Activated CD8-positive, alpha-beta memory T cell treated with anti-CD3 and anti-CD28 coated beads, Interleukin-2, amount 10 ng/mL, durations not matched to agents 7 days and 5 days (primary cell): ENCODE measurements at places on chromosomes 6 and 20. TPM values are rescaled to one million over a fixed set of nuclear protein-coding genes. Genes with fewer than 3 reads are reported as not detected.

DNA sequence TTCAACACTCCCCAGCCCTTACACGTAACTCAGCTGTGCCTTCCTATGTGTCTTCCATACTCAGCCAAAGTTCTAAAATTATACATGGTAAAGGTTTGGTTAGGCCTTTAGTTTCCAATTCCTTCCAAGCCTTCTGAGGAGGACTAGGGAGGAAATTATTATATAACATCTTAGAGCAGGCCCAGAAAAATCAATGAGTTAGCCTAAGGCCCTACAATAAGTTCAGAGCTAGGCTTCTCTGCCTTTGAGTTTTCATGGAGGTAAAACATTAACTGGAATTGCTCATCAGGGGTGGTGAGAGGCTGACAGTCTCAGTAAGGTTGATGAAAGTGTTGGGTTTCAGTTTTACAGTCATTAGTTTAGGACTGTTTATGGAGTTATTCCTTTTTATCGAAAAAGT is 286.0 kb downstream of the ADGB start:
- DNase-seq: no peak

- no peak for DNase-seq
These were observed 127.0 kb upstream of the STMND1 start for GRCh38 chr6:16974704-16975359.

Gene POLR3F
- 7.3 TPM for total RNA-seq

Gene MMP24
- total RNA-seq: not detected
